ENCODE measurements at places on chromosomes 3 and 15. TPM values are rescaled to one million over a fixed set of nuclear protein-coding genes. Genes with fewer than 3 reads are reported as not detected.

DNA sequence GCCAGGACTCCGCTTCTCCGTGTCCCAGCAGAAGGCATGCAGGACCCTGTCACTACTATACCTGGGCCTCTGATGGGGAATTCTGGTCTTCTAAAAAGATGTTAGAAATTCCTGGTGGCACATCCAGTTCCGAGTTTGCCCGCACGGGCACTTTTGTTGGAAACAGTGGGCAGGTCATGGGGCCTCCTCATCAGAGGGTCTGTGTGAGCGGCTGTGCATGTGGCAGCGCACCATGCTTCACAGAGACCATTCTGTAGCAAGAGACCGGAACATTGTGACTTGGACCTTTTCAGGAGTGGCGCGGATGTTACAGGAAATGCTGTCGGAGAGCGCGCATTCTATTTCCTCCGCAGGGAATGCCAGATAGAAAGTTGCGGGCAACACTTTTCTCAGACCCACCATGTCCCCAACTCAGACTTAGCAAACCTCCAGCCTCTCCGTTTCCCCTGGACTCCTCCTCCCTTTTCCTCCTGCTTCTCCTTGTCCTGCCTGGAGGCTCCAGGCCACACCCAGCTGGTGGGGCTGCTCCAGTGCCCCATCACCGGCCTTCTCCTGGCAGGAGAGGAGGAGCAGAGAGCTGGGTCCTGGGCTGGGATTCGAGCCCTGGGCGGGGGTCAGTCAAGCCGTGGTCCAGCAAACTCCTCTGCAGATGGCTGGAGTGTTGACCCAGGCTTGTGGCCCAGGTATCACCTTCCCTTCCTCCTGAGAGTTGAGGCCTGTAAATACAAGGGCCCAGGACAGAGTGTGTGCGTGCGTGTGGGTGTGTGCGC lies 46.6 kb downstream of the KLF13 start:
- DNase-seq: no peak

GRCh38 chr15:35141743-35142471 lies 56.8 kb upstream of the NANOGP8 start:
- DNase-seq: no peak

Gene CCR9
- not detected for polyA plus RNA-seq

Gene SOX14
- not detected for polyA plus RNA-seq
